ENCODE measurements at places on chromosomes 2 and 18.

DNA sequence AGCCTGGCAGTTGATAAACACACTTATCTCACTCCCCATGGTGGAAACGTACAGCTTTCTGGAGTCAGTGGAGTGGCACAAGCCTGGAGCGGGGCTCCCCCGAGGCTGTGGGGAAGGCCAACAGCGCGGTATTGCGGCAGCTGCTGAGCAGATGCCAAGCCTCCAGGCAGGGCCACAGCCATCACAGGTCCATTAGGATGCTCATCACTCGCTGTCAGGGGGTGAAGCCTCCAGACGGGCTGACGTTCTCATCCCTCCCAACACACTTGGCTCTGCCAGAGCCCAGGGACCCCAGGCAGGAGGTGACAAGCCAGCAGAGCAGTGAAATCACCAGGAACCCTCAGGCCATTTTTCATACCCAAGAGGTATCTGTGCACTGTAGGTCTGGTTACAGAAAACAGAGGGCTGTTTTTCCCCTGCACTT lies 529.2 kb upstream of the KLHL29 start:
- DNase-seq: no peak

GRCh38 chr2:175414882-175415487 lies 233.5 kb upstream of the ATP5MC3 start:
- DNase-seq: peak; percentile 21

- DNase-seq: no peak
Measured at GRCh38 chr18:31490833-31491232, 7.1 kb upstream of the DSG2 start.

GRCh38 chr2:27527182-27527581 lies 30.5 kb downstream of the GCKR start:
- DNase-seq: no peak

- DNase-seq: no peak
Measured at GRCh38 chr2:235854276-235854675, 313.9 kb downstream of the GBX2 start.

GRCh38 chr18:12768625-12769024 lies 65.8 kb downstream of the PSMG2 start:
- no peak for DNase-seq

- DNase-seq: no peak
Measured at GRCh38 chr2:67828066-67828465, 234.7 kb downstream of the C1D start.

GRCh38 chr18:3151399-3152264 lies 68.1 kb downstream of the MYOM1 start:
- DNase-seq: peak; percentile 55

DNA sequence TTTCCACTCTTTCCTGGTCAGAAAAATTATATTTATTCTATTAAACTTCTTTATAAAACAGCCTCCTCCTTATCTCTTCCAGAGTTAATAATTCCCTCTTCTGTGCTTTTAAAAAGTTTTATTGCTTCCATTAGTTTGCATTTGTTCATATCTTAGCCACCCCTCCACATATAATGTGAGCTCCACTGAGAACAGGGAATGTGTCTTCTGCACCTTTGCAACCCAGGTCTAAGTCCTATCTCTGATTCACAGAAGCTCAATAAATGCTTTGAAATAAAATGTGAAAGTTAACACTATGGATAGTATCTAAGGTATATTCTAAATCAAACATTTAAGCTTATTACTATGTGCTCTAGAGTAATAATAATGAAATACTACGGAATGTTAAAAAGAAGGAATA lies 9.3 kb upstream of the LRATD1 start:
- no peak for DNase-seq

DNA sequence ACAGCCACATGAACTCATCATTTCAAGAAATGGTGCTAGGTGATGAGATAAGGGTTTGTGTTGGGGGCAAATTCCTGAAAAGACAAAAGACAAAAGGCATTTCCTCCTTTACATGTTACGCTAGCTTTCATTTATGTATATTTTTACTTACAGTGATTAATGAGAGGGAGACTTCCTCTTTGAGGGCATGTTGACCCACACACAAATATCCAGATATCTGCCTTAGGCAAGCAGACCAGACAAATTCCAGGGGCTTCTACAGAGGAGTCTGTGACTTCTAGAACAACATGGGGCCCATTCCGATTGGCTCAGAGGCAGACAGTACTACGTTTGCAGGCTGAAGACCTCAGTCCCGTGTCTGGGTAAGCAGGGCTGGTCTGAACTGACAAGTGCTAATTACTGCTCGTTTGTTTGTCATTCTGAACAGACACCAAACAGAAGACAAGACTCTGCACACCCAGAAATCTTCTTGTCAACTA lies 74.8 kb upstream of the ST6GAL2 start:
- no peak for DNase-seq

DNA sequence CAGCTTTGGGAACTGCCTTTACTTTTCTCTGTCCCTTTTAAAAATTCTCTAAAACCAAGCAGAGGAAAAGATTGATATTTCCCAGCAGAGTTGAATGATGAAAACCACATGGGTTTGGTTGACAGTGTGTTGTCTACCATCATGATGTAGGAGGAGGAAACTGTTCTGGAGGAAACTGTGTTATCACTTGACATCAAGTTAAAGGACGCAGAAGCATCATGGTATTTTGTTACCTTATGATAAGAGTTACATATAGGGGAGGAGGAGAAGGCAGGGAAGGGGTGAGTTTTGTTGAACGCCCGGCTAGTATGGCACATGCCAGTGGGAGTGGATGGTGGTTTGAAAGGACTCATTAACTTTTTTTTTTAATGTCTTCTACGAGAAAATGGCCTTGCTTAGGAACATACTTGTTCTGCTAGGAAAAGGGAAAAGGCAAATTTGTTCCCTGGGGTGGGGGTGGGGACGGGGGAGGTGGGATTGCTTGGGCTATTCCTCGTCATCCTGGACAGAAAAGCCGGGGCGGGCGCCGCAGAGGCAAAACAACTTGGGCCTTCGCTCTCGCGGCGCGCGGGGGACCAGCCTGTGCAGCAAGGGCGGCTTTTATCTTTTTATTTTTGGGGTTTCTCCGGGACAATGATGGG lies 766 bp downstream of the TMEM17 start:
- DNase-seq: peak; percentile 55

DNA sequence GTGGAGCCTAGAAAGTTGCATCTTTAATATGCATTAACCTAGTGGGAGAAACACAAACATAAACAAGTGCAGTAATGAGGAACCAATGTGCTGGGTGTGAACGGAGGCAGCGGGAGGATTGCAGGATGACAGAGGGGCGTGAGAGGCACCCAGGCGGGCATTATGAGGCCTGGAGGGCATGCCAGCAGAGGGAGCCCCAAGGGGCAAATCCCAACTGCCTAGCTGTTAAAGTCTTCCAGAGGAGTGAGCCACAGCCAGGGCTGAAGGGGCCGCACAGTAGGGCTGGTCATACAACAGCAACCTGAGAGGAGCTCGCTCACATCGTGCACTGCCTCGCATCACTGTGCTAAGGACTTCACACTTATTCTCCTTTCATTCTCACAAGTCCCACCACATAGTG lies 13.3 kb upstream of the PRELID3A start:
- peak; percentile 69 for DNase-seq

DNA sequence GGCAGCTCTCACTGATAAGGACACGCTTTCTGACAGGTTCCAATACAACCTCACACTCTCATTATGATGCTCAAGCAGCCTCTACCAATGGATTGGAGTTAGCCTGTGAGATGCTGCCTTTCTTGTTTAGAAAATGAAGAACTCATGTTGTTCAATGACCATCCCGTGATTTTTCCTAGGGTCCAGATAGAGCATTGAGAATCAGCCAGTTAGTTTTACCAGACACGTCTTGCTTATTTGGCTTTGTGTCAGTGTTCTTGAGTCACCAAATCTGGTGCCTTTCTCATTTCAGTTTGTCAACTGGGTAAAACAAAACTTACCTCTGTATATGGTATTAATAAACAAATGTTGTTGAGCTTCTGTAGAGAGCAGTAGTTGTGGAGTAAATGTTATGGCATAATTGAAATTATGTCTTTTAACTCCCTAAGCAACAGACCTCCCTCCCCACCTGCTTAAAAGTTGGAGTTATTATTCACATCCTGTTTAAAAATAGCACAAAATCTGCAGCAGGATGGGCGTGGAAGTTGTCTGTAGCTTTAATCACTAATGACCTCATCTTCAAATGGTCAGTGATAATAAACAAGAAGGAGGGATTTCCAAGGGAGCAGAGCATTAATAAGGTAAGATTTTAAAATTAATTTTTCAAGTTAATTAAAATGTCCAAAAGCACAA lies 167.3 kb downstream of the HRH4 start:
- no peak for DNase-seq

DNA sequence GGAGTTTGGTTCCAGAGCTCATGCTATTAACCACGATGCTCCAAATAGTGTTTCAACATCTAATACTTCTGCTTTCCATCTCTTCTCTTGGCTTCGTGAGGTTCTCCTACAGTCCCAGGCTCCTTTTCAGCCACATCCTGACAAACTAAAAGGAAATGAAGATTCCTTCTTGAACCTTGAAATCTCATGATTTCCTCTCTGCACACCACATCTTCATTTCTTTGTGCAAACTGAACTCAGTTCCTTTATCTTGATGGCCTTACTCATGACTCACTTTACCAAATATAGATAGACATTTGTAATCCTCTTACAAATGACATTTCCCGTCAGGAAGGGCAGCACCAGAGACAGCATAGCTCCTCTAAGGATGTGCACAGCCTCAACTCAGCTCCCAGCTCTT lies 50.0 kb upstream of the ITGA4 start:
- DNase-seq: peak; percentile 16

Measured in erythroblast (primary cell).